ENCODE measurements at places on chromosomes 7 and 10.
A peak's percentile ranks its signal among the peaks of the same experiment; 100 is the strongest.

GRCh38 chr10:12629767-12630165, 280.4 kb downstream of the CAMK1D start:
- no peak for DNase-seq

- no peak for DNase-seq
Measured at GRCh38 chr10:16673443-16673842, 143.8 kb downstream of the RSU1 start.

DNA sequence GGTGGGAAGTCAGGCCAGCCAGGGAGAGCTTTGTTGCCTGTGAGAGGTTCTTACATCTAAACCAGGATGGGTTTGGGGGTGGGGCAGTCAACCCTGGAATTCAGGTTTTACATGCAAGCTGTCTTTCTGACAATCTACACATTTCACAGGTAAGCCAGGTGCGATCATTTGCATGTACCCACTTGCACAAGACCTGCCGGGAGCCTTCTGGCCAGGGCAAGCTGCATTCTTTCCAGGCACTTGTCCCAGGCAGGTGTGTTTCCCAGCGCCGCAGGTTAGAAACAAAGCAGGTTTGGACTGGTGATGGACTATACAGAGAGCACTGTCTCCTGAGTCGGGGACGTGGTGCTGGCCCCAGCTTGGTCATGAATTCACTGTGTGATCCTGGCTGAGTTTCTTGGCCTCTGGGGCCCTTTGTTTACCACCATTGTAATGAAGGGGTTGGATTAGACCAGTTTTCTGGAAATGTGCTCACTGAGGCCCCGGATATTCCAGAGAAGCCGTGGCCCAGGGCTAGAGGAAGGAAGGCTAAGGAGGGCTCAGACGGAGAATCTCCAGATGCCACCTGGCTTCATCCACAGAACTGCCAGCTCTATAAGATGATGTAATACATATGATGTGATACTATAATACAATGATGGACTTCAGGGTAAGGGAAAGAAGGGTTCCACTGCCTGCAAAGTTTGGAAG, 205.2 kb upstream of the SVIL start:
- no peak for DNase-seq

- DNase-seq, result no peak
Measured at GRCh38 chr7:131294553-131294952, 33.1 kb upstream of the MKLN1 start.

GRCh38 chr7:92917230-92917629, 80.9 kb upstream of the CDK6 start:
- DNase-seq, result no peak

DNA sequence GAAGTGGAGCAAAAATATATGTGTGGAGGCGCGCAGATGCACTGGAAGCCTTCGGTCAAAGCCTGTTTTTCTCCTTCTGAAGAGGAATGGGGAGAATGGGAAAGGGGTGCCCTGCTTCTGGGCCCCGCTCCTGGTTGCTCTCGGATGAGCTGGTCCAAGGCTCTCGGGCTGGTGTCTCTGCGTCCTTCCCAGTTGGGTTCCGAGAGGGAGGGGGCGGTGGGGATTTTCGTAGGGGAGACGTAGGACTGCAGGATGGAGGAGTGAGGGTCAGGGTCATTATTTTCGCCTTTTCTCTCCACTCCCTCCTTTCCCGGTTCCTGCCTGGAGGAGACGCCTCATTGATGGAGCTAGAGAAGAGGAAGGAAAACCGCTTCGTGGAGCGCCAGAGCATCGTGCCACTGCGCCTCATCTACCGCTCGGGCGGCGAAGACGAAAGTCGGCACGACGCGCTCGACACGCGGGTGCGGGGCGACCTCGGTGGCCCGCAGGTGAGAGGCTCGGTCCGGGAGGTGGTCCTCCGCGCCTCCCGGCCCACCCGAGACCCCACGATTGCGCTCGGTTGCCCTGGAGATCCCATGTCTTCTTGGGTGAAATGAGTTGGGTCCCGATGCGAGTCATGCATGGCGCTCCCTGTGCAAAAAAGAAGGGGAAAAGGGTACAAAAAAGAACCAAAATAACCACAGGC, 790 bp downstream of the ADAM22 start:
- DNase-seq, result peak; percentile 55

DNA sequence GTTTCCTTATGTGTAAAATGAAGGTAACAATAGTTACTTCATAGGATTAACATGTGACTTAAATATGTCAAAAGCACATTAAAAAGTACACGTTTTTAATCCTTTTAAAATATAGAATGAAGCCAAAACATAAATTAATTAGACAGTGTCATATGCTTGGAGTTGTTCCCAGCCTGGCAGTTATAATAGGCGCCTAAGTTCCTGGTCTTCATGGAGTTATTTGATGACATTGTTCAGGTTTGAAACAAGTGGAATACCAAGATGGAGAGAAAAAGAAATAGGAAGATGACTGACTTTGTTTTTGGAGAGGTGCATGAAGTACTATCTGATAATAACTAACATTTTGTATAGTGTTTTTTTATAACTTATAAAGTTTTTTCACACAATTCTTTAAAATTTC, 67.3 kb downstream of the ZNRF2 start:
- DNase-seq, result no peak

- DNase-seq, result no peak
Measured at GRCh38 chr7:134707663-134708378, 61.2 kb downstream of the BPGM start.

DNA sequence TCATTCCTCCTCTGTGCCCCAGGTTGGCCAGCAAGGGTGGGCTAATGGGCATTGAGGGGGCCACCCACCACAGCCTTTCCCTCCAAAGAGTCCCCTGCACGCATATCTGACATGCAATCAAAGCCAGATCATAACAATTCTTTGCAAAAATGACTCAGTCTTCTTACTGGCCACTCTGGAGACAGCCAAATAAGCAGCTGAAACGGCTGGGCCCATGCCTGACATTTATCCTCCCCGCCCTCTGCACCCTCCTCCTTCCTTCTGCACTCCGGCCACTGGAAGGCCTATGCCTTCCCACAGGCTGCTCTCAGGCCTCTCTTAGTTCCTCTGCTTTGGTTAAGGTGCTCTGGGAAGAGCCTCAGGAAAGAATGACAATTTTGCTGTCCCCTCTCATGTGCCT, 29.2 kb upstream of the NPFFR1 start:
- DNase-seq, result no peak

- DNase-seq, result peak; percentile 94
Measured at GRCh38 chr10:12181065-12181775, 14.5 kb downstream of the NUDT5 start.

DNA sequence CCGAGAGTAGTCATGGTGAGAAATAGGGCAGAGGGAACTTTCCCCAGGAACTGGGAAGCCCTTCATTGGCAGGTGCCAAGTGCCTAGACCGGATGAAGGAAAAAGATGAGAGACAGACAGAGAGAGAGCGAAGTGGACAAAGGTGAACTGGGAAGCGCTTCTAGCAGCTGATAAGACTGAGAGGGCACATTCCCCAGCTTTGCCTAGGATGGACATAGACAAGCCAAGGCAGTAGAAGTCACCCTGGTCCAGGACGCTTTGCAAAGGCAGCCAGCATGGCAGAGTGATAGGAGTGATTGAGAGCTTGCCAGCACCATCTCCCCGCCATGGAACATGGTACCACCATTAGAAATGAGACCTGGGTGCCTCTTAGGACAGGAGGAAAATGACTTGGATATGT, 372.8 kb upstream of the MGMT start:
- no peak for DNase-seq

GRCh38 chr7:142152076-142152475, 40.6 kb downstream of the MGAM2 start:
- DNase-seq, result peak; percentile 87

GRCh38 chr7:108875139-108875538, 305.5 kb downstream of the DNAJB9 start:
- peak; percentile 10 for DNase-seq

GRCh38 chr7:115217373-115217772, 295.5 kb downstream of the MDFIC start:
- DNase-seq, result peak; percentile 56

- peak; percentile 93 for DNase-seq
Measured at GRCh38 chr7:39951226-39952194, 1.5 kb downstream of the CDK13 start.

Measured in hematopoietic multipotent progenitor cell treated with erythropoietin and hydrocortisone succinate and interleukin-3 and kit ligand, for 4 days (in vitro differentiated cells).